ENCODE measurements at places on chromosomes 5 and 9.

- peak; percentile 90 for DNase-seq
These were observed 30.0 kb upstream of the STOM start for GRCh38 chr9:121399883-121400607.

GRCh38 chr9:108257382-108257781 is 598.4 kb downstream of the ACTL7B start:
- no peak for DNase-seq

GRCh38 chr5:143229896-143230675 is 173.4 kb downstream of the NR3C1 start:
- DNase-seq = peak; percentile 78

DNA sequence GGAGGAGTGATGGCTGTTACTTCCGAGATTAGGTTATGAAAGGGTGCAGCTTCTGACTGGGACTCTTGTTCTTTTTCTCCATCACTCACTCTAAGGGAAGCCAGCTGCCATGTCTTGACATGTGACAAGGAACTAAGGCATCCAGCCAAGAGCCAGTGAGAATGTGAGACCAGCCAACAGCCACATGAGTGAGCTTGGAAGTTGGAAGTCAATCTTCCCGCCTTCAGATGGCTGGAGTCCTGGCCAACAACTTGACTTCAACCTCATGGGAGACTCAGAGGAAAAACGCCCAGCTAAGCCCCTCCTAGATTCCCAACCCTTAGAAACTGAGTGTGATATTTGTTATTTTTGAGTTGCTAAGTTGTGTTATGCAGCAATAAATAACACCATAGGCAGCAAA is 201.1 kb downstream of the SNX18 start:
- DNase-seq = no peak

DNA sequence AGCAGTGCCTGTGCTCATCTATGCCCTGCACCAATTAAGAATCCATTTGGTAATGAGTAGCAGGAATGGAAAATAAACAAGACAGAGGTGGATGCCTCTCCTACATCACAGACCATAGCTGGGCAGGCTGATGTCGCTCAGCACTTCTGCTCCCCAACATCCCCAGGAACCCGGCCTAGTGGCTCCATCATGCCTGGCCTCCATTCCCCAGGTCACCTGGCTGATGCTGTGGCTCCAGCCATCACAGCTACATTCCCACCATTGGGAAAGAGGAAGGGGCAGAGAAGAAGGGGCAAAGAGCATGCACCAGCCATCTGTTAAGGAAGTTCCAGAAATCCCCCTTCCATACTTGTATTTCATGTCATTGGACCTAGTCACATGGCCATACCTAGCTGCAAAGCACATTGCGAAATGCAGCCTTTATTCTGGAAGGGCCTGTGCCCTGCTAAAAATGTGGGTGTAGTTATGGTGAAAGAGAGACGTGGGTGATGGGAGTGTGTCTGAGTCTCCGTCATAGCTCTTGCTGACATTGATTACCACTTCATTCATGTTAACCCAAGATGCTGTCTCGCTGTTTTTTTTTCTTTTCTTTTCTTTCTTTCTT is 86.1 kb upstream of the ADAMTS2 start:
- DNase-seq = no peak

DNA sequence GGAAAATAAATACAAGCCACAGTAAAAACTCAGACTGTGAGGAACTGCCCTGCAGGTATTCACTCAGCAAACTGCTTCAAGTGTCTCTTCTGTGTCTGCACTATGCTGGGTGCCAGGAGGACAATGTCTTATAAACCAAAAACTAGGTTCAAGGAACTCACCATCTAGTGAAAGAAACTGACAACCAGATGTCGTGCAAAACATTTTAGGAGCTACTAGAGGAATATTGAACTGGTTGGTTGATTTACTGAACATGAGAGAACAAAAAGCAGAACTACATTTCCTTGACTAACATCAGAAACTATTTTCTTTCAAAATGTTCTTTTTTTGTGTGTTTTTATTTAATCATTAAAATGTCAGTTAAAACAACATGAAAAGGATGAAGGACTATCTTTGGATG is 35.2 kb downstream of the ZNF366 start:
- DNase-seq = no peak

DNA sequence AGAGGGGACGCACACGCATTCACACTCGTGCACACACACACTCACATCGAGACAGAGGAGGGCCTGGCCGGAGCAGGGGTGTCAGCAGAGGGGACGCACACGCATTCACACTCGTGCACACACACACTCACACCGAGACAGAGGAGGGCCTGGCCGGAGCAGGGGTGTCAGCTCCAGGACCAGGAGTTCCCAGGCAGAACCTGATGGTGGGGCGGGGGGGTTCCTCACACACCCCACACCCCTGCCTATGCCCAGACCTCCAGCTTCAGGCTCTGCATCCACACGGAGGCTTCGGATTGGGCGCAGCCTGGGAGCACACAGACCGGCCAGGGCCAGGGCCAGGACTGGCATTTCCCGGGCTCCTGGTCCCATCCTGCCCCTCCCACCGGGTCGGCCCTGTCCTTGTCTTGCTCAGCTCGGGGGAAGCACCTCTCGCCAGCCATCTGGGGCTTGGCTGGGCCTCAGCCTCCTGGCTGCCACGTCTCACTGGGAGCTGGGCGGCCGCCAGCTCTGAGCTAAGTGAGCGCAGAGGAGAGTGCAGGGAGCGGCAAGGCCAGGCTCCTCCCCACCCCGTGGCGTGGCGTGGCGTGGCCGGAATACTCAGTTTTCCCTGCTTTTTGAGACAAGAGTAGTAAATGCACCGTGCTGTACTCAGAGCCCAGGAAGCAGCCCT is 31.3 kb downstream of the ADAMTS2 start:
- no peak for DNase-seq

DNA sequence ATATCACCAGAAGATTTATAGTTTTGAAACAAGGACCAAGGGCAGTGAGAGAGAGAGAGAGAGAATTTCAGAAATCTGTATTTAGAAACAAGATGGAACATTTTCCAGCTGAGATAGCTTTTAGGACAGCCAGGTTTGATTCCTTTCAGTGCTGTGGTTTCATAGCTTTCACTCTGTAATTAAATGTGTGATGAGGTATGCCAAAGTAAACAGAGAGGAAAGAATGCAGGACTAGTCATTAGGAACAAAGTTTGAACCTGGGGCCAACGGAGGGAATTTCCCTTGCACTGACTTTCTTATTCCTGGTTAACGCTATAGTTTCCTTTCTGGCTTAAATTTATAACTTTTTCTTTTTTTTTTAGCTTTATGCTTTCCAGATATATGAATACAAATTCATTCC is 10.0 kb upstream of the CCL28 start:
- DNase-seq = no peak

DNA sequence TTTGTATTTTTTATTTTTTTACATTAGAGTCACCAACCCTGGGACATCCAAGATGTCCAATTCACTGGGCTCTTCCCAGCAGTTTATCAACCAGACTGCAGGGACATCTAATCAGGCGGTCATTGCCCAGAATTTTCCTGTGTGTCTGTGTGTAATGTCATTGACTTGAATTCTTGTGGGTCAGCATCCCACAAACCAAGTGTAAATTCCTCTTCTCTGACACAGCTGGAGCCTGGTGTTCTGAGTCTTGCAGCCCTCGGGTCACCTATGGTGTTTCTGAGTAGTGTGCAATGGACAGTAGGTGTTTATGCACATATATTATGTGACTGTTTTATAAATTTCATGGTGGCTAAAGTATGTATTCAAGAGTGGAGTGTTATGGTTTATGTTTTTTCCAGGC is 815.7 kb downstream of the SEMA5A start:
- DNase-seq = no peak

DNA sequence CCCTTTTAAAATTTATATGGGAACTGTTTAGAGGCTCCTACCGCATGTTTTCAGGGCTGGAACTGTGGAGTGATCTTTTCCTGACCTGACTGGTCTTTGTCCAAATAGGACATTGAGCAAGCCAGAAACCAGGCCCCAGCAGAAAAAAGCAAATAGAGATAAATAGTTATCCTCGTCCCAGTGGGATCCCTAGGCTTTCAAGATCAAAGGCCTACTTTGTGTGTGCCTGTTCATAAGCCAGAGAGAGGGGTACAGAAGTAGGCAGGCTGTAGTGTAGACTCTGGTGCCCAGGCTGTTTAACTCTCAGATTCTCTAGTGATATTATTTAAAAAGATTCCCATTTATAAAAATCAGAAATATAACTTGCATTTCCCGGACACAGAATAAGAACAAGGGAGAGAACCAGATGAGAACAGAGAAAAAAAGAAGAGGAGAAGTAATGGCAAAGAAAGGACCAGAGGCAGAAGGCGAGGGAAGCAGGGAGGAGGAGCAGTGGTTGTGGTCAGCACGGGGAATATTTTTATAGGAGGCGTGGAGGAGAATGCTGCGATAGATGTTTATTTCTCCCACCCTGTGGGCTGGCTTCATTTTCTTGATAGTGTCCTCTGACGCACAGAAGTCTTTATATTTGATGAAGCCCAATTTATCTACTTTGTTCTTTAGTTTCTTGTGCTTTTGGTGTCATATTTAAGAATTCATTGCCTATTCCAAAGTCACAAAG is 101.2 kb downstream of the AOPEP start:
- no peak for DNase-seq

DNA sequence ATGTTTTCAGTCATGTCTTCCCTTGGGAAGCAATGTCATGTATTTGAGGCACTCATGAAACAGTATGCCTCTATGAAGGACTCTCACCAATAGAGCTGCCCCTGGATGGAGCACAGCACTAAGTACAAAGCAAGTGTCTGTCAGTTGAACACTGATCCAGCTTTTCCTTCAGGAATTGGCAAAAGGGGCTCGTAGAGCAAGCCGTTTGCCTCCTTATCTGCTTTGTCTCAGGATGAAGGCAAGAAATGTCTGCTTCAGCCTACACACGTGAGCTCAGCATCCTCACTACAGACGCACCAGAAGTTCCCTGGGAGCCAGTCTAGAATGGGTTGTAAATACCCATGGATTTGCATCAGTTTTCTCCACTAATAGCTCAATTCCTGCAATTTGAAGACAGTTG is 743.0 kb upstream of the DMAC1 start:
- no peak for DNase-seq

DNA sequence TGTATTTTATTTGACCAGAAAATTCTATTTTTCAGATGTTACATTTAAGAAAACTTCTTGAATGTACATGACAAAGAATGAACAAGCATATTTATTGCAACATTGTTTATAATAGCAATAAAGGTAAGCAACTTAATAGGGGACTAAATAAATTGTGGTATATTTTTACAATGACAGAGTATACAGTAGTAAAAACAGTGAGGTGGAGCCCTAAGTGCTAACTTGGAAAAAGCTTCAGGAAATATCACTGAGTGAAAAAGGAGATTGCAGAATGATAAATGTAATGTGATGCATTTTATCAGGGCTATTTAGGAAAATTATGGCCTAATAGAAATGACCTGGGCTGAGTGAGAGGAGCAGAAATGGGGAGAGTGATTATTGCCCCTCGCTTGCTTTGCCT is 56.5 kb upstream of the SEMA6A start:
- no peak for DNase-seq

DNA sequence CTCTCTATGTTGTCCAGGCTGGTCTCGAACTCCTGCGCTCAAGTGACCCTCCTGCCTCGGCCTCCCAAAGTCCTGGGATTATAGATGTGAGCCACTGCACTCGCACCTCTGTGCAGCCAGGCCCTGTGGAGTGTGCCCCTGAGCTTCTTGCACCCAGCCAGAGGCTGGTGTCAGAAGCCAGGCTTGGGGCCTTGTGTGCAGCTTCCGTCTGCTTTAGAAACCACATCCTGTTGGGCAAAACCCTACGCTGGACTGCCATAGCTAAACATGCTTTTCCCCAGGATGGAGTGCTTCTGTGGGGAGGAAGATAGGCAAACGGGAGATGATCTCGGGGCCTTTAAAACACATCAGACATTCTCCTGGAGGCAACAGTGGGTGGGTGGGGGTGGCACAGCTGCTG is 40.1 kb downstream of the PRRT1B start:
- no peak for DNase-seq

DNA sequence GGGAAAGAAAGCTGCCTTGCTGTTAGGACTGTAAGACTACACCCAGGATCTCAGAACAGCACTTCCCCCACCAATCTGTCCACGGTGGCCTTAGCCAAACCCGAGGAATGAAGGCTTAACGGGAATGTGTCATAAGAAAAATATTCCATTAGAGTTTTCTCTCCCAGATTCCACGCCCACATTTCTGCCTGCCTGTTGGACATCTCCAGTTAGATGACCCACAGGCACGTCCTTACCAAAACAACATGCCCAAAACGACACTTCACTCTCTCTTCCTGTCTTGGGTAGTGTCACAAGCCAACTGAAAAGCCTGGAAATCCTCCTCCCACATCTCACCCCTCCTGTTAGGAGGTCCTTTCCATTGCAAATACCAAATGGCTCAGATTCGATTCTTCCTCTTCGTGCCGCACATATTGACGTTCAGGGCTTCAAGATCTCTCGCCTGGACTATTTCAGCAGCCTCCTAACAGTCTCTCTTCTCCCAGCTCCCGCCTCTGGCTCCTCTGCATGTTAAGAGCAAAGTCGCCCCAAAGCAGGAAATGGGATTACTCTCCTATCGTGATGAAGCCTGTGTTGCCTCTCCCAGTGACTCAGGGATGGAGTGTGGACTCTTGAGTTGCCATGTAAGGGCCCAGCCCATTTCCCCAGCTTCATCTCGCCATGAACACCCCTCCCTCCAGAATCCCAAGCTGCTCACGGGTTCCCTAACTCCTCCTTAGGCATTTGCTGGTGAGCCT is 159.3 kb downstream of the NR3C1 start:
- no peak for DNase-seq

DNA sequence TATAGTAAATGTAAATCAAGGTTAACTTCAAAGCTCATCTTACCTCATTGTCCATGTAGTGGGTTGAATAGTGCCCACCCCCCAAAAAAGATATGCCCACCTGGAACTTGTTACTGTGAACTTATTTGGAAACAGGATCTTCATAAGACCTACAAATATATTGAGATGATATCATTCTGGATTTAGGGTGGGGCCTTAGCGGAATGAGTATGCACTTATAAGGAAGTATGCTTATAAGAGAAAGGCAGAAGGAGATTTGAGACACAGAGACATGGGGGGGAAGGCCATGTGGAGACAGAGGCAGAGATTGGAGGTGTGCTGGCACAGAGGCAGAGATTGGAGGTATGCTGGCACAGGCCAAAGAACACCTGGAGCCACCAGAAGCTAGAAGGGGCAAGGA is 2.6 kb upstream of the PRRC1 start:
- no peak for DNase-seq

DNA sequence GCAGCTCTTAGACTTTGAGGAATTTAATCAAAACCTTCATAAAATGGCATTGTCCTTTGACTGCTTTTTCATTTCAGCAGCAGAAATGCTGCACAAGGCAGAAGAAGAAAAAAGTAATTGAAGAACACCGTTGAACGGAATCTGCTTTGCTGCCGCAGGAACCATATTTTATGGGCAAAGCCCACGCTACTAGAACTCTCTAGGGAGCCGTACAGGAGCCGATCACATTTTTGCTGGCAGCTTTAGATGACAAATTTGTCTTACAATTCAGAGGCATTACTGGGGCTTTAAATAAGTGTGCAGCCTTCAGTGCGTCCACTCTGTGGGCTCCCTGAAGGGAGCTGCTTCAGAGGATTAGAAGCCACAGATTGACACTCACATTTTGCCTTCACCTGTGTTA is 5.4 kb downstream of the CFAP90 start:
- DNase-seq = no peak

GRCh38 chr5:68548959-68549676 is 333.6 kb downstream of the PIK3R1 start:
- no peak for DNase-seq

Data from Karpas-422 (cell line).